ENCODE measurements at places on chromosomes 7 and 10. TPM values are rescaled to one million over a fixed set of nuclear protein-coding genes. Genes with fewer than 3 reads are reported as not detected.
A peak's percentile ranks its signal among the peaks of the same experiment; 100 is the strongest.

DNA sequence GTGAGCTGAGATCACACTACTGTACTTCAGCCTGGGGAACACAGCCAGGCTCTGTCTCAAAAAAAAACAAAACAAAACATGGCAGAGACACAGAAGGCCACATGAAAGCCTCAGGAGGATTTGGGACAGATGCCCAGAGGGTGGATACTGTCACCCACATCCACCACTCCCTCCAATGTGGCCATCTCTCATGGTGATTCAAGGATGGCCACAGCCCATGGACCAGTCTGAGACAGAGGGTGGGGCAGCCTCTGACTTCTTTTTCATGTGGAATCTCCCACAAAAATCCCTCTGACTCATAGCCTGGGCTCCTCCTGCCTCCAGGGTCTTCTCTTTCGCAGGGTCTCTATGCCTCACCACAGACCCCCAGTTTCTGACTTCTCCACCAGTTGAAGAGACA lies 59.0 kb upstream of the GTF2I start:
- no peaks in the 10 kb centered on the region for H3K36me3 ChIP-seq
- H3K27ac ChIP-seq: no peak overlapping the region
- H3K4me3 ChIP-seq: no peak overlapping the region
- DNase-seq: no peak
- no peaks in the 10 kb centered on the region for H3K4me1 ChIP-seq

- no peak overlapping the region for H3K4me3 ChIP-seq
- H3K4me1 ChIP-seq: no peaks in the 10 kb centered on the region
- no peak overlapping the region for H3K27ac ChIP-seq
- no peaks in the 10 kb centered on the region for H3K36me3 ChIP-seq
- H3K27me3 ChIP-seq: no peaks in the 10 kb centered on the region
These were observed 28.8 kb upstream of the ZNF488 start for GRCh38 chr10:47412869-47413268.

- no peak overlapping the region for H3K4me3 ChIP-seq
- H3K4me1 ChIP-seq: no peaks in the 10 kb centered on the region
- no peaks in the 10 kb centered on the region for H3K27me3 ChIP-seq
These were observed 5.9 kb upstream of the GARIN1A start for GRCh38 chr7:128666200-128666599.

GRCh38 chr7:7157177-7157886 lies 25.0 kb upstream of the C1GALT1 start:
- H3K36me3 ChIP-seq: no peaks in the 10 kb centered on the region
- peaks cover 46% of the 10 kb centered on the region for H3K4me1 ChIP-seq
- peak; percentile 77 for DNase-seq
- no peaks in the 10 kb centered on the region for H3K27me3 ChIP-seq

DNA sequence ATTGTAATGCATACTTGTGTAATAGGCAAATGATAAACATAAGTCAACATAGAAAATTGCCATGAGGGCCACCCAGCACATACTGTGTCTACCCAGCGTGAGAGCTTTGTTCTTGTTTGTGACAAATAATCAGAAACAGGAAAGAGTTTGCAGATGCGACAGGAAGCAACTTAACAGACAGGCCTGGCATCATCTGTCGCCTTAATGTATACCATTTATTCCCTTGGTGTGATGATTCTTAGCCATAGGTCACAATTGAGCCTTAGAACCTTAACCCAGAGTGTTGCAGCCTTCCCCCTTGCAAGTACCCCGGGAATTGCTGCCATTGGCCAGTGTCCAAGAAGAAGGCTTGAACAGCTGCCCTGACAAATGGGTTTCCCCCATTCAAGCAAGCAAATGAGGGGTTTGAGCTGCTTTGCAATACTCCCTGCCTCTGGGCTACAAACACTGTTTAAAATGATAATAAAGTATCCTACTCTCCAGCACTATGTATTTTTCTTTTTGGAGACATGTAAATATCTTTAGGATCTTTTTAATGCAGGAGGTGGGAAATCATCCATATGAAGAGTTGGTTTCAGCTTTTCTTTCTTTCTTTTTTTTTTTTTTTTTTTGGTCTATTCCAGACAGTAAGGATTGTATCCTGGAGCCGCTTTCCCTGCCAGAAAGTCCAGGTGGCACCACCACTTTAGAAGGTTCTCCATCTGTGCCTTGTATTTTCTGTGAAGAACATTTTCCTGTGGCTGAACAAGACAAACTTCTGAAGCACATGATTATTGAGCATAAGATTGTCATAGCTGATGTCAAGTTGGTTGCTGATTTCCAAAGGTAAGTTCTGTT lies 80.0 kb downstream of the ZNF277 start:
- H3K4me3 ChIP-seq: no peak overlapping the region
- no peak overlapping the region for H3K27ac ChIP-seq
- no peaks in the 10 kb centered on the region for H3K27me3 ChIP-seq
- DNase-seq: no peak
- H3K4me1 ChIP-seq: no peaks in the 10 kb centered on the region

DNA sequence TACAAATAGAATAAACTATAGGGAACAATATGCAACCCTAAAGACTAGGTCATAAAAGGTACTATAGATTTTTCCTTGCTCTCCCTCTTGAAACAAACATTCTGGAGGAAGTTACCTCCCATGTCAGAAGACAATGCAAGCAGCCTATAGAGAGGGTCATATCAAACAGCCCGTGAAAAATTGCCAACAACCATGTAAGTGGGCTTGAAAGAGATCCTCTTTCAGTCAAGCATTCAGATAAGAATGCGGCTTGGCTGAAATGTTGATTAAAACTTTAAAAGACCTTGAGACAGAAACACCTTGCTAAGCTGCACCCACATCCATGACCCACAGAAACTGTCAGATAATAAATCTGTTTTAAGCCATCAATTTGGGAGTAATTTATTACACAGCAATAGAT lies 526.6 kb upstream of the GHITM start:
- no peak overlapping the region for H3K27ac ChIP-seq
- no peak overlapping the region for H3K4me3 ChIP-seq
- H3K36me3 ChIP-seq: no peaks in the 10 kb centered on the region
- no peaks in the 10 kb centered on the region for H3K4me1 ChIP-seq

- H3K4me3 ChIP-seq: no peak overlapping the region
- H3K36me3 ChIP-seq: no peaks in the 10 kb centered on the region
- H3K27ac ChIP-seq: no peak overlapping the region
- H3K27me3 ChIP-seq: no peaks in the 10 kb centered on the region
- peaks cover 9% of the 10 kb centered on the region for H3K4me1 ChIP-seq
These were observed 3.6 kb downstream of the PWWP2B start for GRCh38 chr10:132400547-132401151.

DNA sequence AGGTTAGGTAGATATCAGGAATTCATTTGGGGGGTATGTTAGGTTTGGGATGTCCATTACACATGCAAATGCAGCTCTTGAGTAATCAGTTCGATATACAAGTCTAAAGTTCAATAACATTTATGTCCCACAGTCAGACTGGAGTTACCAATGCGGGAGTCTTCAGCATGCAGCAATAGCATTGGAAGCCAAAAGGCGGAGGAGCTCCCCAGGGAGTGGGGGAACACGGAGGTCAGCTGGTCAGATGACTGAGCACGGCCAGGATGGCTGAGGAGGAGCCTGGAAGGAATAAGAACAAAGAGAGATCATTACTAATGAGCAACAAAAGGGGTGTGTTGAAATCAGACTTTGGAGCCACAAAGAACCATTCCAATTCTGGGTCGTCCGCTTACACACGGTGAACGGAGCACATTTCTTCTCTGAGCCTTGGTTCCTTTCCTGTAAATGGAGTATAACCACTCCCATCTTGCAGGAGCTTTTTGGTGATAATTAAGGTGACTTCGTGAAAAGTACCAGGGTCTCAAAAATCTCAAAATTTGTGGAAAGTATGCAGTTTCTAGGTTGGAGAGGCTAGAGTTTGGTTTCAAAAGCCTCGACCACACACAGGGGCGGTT lies 478 bp upstream of the ZNF22 start:
- peaks cover 17% of the 10 kb centered on the region for H3K4me1 ChIP-seq
- peak overlapping the region; percentile 81 for H3K4me3 ChIP-seq

- peak overlapping the region; percentile 51 for H3K4me3 ChIP-seq
- DNase-seq: peak; percentile 43
- no peaks in the 10 kb centered on the region for H3K27me3 ChIP-seq
- H3K4me1 ChIP-seq: peaks cover 7% of the 10 kb centered on the region
- no peak overlapping the region for H3K27ac ChIP-seq
These were observed 31.2 kb downstream of the ZNF467 start for GRCh38 chr7:149742075-149742701.

- H3K27me3 ChIP-seq: no peaks in the 10 kb centered on the region
- peaks cover 41% of the 10 kb centered on the region for H3K4me1 ChIP-seq
- no peak overlapping the region for H3K4me3 ChIP-seq
- peaks cover 5% of the 10 kb centered on the region for H3K36me3 ChIP-seq
These were observed 6.4 kb downstream of the CARD11 start for GRCh38 chr7:3037259-3037658.

DNA sequence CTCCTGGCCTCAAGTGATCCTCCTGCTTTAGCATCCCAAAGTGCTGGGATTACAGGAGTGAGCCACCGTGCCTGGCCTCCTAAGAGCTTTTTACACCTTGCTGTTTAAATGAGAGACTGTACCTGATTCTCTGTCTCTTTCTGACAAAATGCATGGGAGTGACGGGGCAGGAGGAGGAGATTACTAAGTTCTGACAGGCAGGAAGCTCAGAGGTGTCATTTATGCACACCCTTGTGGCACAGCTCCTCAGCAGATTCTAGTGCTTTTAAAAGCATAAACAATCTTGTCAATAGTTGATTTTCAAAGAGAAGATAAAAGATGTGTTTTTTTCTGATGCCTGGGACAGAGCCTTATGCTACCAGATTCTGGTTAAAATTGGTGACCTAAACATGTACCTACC lies 39.7 kb upstream of the STEAP4 start:
- H3K36me3 ChIP-seq: no peaks in the 10 kb centered on the region
- no peak for DNase-seq
- no peak overlapping the region for H3K4me3 ChIP-seq

GRCh38 chr10:50431791-50432190 lies 180.5 kb upstream of the ASAH2 start:
- H3K4me3 ChIP-seq: no peak overlapping the region
- no peaks in the 10 kb centered on the region for H3K27me3 ChIP-seq
- H3K36me3 ChIP-seq: no peaks in the 10 kb centered on the region
- no peak for DNase-seq
- H3K4me1 ChIP-seq: peaks cover 13% of the 10 kb centered on the region

DNA sequence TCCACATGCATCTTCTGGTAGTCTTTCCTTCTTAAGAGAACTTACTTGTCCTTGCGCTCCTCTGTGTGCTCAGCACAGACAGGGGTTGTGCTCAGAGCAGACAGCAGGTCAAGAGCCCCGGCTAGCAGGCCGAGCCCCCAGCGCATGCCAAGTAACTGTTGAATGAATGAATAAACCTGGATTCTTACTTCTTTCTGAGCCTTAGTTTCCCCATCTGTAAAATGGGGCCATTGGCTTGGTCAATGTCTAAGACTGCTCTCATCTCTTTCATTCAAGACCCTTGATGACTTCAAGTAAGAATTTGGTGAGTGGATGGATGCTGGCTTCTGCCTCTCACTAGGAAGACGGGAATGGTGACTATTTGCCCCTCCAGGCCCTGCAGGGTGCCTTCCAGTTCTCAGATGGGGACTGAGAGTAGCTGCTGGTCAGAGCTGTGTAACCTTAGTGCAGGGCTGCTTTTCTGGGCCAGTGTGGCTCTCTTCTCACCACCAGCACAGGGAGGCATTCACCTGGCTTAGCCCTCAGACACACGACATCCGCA lies 78.1 kb downstream of the CDH23 start:
- H3K4me1 ChIP-seq: no peaks in the 10 kb centered on the region
- H3K27ac ChIP-seq: no peak overlapping the region
- no peak overlapping the region for H3K4me3 ChIP-seq
- H3K27me3 ChIP-seq: no peaks in the 10 kb centered on the region
- no peak for DNase-seq
- H3K36me3 ChIP-seq: no peaks in the 10 kb centered on the region

DNA sequence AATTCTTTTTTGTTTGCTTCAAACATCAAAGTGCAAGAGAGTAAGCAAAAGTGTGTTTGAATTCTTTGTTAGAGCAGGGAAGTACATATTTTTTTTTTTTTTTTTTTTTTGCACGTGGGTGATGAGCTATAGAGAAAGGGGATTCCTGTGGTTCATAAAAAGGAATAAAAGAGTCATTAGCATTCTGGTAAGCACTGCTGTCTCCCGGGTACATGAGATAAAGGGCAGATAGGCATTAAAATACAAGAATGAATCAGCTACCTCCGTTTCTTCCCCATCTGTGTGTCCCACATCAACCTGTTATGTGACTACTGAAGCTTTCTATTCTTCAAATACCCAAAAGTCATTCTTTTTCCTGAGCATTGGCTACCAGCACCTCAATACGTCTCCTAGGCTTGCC lies 102.4 kb upstream of the SEMA3D start:
- DNase-seq: no peak
- no peak overlapping the region for H3K4me3 ChIP-seq
- H3K4me1 ChIP-seq: no peaks in the 10 kb centered on the region
- H3K27ac ChIP-seq: no peak overlapping the region

DNA sequence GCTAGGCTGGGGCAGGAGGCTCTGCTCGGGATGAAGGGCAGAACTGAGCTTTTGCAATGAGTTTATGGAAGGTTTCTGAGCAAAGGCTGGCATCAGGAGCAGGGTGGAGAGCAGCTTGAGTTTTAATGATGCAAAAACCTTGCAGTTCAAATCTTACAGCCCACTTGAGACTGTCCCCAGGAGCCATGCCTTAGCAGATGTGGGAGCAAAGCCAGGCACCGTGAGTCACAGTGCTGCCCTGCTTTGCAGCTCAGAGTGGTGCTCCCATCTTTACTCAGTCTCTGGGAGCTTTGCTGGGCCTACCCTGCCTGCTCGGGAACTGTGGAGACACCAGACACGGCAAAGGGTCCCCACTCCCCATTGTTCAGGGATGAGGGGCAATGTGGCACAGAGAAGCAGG lies 122.4 kb upstream of the NPS start:
- H3K27me3 ChIP-seq: no peaks in the 10 kb centered on the region
- H3K27ac ChIP-seq: no peak overlapping the region
- no peak overlapping the region for H3K4me3 ChIP-seq
- H3K4me1 ChIP-seq: no peaks in the 10 kb centered on the region
- no peaks in the 10 kb centered on the region for H3K36me3 ChIP-seq

Gene BLNK
- polyA plus RNA-seq: 0.18 TPM

Gene TMEM196
- polyA plus RNA-seq: not detected

Gene ENTPD7
- 1.7 TPM for polyA plus RNA-seq

Gene PRSS2
- polyA plus RNA-seq: not detected

Gene WEE2
- not detected for polyA plus RNA-seq

Gene SYT15
- not detected for polyA plus RNA-seq

Gene SLC25A40
- 10.7 TPM for polyA plus RNA-seq

Gene OR2A5
- not detected for polyA plus RNA-seq

Gene ZNF853
- polyA plus RNA-seq: 0.50 TPM

Gene SLK
- 6.1 TPM for polyA plus RNA-seq

Data from naive thymus-derived CD4-positive, alpha-beta T cell (primary cell).